ENCODE measurements at places on chromosomes 6 and 20.

DNA sequence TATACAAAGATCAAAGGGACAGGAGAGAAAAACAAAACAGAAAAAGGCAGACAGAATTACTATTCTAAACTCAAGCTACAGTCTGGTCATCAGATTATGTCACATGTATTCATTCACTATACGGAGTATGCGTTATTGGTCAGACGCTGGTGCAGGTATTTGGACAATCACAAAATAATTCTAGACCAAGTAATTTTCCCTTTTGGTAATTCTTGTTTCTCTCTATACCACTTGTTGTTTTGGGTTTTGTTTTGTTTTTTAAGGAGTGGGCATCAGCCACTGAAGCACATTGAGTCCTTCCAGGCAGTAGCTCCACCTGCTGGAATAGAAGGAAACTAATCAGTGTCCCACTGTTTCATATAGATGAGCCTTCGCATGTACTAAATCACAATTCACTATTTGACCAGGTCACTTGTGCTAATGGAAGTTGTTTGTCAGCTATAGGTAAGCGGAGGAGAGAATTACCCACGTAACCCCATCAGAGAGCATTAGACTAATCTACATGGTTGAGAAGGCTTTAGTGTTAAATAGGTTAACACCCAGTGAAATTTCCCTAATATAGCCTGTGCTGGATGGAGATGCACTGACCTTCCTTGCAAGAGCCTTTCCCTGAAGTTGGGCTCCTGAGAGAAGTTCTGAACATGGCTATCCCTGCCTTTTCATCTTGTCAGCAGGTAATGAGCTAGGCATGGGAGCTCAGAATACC lies 77.9 kb downstream of the TNFAIP3 start:
- peak; percentile 58 for DNase-seq

DNA sequence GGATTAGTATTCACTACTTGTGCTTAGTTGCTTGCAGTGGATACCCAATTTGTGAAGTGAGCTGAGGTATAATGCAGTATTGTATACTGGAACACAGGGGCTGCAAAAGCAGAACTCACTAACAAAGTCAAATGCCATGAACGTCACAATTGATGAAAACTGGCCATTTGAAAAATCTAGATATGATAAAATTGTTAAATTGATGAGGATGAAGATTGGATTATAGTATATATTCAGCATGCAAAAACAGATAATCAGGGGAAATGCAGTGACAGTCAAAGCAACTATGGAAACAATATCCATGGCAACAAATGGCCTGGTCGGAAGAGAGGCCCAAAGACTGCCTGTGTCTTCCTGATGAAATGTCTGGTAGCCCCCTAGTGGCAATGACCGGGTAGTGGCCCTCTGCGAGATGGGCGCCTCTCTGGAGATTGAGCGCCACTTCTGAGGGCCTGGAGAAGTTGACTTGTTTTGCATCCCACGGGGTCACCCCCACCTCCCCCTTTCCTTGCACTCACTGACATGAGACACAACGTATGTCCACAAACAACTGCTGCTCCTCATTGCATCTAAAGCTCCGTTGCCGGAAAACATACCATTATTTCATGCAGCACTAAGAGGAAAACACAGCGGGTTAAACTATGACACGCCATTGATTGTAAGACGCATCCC lies 43.6 kb downstream of the C6orf15 start:
- DNase-seq: peak; percentile 79

DNA sequence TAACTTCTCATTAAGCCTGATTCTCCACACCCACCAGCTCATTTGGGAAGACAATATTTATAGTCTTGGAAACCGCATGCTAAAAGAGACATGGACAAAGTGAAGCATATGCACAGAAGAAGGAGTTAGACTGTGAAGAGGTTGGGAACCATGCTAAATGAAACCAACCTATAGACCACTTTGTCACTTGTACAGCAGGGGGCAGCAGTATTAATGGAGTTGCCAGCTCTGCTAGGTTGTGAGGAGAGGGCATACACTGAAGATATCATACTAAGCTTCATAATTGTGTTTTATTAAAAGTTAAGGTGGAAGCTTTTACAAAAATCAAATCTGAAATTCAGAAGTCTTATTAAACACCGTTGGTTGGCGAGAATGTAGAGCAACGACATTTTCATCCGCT lies 38.3 kb upstream of the HMGCLL1 start:
- DNase-seq: peak; percentile 15

DNA sequence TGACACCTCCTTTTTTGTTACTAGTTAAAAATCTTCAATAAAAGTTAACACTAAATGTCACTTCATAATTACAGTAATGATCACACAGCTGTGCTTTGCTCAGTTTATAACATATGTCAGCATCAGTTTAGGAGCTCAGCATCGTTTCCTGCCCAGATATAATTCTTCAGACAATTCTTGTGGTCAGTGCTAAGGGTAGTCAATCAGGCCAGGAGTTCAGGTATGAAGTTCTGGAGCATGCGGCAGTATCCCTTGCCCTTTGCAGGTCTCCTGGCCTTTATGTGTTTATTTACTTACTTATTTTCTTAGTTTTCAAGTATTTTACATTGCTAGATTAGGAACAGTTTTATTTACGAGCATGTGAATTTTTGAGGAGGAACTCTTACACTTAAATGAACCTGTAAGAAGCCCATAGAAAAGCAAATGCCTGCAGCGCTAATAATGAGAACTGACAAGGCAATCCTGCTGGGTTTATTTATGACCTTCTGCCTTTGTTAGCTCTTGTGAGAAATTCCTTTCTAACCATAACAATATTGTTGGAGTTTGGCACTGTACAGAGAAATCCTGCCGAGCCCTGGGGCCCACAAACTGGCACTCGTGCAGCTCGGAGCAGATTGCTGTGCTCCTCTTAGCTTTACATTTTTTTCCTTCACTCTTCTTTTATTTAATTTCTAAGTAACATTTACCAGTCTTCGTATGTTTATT lies 252.8 kb downstream of the TMEM242 start:
- no peak for DNase-seq

DNA sequence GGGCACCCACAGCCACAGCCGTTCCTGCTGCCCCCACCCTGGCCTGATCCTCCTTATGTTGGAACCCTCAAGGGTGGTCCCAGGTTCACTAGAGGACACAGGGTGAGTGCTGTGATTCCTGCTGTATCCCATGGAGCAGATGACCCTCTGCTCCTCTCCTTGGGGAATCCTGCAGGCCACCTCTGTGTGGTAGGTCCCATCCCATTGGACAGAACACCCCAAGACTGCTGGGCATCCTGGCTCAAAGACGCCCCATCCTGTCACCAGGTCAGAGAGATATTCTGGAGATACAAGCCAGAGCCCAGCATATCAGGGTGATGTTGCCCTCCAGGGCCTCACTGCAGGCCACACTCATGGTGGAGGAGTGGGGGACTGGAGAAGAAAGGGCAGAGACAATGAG lies 28.4 kb downstream of the HLA-A start:
- no peak for DNase-seq

DNA sequence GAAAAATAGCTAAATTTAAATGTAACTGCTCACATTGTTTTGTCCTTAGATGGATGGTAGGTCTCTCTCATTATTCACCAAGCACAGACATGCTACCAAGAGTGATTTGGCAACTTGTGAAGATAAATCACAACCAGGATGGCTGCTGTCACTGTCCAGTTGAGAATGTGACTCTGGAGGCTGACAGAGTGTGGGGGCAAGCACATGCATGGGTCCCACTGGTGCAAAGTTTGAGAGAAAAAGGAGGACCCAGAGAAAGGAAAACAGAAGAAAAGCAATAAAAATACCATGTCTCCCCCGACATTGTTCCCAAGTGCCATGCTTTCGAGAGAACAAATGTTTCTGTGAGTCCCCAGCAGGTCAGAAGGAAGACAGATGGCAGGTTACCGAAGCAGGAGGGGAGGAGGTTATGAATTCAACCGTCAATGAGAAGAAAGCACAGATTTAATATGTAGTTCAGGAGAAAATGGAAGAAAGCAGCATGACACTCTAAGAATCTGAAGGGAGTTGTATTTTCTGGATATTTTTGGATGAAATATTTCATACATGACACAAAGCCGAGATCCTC lies 73.0 kb upstream of the TSHZ2 start:
- DNase-seq: no peak

DNA sequence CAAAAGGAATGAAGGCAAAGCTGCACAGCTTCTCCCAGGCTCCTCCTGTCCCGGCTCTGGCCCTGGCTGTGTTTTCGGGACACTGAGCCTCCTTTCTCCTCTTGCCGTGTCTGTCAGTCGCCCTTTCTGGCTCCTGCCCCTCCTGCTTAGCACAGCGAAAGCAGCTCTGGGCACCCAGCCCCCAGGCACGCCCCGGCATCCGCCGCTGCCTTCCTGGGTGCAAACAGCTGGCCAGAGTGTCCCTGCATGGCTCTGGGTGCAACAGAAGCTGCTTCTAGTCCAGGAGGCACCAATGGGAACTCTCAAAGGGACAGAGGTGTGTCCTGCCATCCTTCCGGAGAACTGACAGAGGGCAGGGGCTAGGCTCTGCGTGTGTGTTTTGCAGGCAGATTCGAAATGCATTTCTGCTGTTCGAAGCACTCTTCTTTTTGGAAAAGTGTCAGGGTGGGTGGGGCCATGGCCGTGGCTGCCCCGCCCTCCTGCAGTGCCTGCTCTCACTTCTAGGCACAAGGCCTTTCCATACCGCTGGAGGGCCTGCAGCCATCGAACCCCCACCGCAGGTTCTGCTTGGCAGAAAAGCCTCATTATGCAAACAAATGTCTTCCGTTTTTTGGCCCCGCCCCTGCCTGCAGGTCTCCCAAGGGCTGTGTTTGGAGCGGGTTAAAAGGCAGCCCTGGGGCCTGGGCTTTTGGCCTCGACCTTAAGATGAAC lies 15.5 kb downstream of the COL9A3 start:
- peak; percentile 44 for DNase-seq

GRCh38 chr6:152673236-152673635 lies 24.5 kb upstream of the MYCT1 start:
- DNase-seq: no peak

GRCh38 chr6:130090796-130091195 lies 72.4 kb downstream of the L3MBTL3 start:
- DNase-seq: no peak

GRCh38 chr6:40485300-40485699 lies 101.9 kb downstream of the LRFN2 start:
- no peak for DNase-seq

DNA sequence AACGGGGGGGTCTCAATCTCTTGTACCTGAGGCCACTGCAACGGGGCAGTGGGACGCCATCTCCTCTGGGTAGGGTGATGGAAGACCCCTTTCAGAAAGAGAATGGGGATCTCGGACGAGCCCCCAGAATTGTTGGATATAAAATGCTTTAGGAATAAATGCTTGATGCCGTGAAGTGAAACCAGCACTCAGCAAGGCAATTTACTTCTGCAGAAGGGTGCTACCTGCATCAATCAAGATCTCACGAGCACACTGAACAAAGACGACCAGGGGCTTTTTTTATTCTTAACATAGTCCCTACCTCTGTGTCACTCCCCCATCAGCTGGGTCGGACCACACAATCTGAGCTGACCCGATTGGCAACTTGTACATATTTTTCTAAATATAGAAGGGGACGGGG lies 203.6 kb upstream of the TBX18 start:
- no peak for DNase-seq

DNA sequence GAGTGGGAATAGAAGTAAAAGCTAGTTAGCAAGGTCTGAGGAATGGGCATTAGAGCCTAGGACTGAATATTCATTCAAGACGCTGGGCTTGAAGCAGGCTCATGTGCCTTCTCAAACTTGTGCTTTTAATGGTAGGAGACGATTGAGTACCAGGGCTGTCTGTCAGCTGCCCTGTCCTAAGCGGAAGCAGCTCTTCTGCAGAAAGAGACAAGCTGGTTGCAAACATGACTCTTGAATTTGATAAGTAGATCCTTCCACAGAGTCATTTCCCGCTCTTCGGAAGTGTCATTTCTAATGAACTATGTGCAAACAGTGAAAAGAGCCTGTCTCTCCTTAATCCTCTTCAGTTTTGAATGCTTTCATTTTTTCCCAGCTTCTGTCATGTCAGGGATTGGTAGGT lies 176.4 kb downstream of the TFAP2B start:
- DNase-seq: no peak

DNA sequence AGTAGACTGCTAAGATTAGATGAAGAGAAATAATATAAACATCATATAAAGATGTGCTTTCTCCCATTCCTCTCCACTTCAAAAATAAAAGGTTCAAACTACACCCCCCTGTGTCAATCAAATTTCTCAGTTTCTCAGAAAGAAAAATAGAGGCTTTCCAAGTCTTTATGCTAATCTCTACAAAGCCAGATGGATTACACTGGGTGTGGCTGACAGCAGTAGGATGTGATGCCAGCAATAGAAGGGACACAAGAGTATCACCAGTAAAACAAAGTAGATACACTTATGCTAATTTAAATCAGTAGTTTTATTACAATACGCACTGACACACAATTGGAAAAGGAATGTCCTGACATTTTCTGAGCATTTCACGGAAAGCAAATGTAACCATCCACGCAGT lies 353.4 kb downstream of the RNGTT start:
- peak; percentile 45 for DNase-seq

- no peak for DNase-seq
Observed at GRCh38 chr6:138418118-138418742, 14.2 kb downstream of the HEBP2 start.

GRCh38 chr20:41938353-41938752 lies 320.2 kb upstream of the CHD6 start:
- DNase-seq: no peak

DNA sequence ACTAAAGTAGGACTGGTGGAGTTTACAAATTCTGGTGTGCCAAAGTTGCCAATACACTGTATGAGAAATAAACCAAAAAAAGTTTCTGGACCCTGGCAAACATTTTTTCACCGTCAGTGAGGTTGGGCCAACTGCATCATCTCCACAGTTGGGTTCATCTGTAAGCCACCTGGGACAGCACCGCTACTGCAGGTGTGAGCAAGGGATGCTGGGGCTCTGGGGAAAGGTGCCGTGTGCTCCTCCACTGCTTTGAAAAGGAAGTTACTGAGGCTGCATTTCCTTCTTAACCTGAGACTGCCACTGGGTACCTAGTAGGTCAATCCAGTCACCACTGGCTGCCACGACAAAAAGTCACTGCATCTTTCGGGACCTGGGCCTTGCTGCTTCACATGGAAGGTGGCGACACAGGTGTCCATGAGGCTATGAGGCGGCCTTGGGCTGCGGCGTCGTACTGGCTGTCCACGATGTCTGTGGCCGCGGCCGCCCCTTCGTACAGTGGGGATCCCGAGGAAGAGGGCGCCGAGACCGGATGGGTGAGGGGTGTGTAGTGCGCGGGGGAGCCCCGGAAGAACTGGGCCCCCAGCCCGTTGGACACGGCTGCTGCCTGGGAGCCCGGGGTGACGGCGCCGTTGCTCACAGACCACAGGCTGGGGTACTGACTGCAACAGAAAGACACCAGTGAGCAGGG lies 9.6 kb downstream of the TBXT start:
- DNase-seq: no peak

DNA sequence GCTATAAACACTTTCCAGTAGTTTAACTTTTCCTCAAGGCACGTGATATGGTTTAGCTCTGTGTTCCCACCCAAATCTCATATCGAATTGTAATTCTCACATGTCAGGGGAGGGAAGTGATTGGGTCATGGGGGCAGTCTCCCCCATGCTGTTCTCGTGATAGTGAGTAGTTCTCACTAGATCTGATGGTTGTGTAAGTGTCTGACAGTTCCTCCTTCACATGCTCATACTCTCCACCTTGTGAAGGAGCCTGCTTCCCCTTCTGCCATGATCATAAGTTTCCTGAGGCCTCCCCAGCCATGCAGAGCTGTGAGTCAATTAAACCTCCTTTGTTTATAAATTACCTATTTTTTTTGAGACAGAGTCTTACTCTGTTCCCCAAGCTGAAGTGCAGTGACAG lies 127.9 kb downstream of the DTNBP1 start:
- no peak for DNase-seq
